ENCODE measurements at places on chromosomes 6 and 20.
A peak's percentile ranks its signal among the peaks of the same experiment; 100 is the strongest.

DNA sequence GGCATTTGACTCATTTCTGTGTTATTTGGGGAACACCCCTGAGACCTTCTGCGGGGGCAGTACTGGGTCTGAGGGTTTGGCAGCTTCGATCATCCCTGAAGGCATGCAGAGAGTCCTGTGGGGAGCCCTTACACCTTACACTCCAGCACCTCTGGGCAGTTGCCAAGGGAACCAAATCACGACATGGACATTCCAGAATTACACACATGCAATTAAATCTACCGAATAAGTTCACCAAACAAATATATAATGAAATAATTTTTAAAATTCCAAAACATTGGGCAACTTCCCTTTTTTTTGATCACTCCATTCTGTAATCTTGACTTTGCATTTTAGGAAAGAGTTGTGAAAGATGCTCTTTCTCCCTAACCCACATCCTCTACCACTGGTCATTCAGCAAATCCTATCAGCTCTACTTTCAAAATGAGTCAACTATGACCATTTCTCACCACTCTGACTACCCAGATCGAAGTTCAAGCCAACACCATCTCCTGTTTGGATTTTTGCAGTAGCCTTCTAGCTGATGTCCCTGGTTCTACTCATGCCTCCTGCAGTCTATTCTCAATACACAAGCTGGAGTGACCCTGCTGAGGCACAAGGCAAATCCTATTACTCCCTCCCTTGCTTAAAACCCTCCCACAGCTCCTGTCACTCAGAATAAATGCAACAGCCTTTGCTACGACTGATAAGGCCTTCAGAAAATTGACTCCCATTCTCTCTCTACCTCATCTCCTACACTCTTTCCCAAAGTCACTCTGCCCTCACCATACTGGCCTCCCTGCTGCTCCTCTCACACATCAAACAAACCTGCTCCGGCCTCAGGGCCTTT lies 533.3 kb downstream of the HACE1 start:
- DNase-seq: no peak

DNA sequence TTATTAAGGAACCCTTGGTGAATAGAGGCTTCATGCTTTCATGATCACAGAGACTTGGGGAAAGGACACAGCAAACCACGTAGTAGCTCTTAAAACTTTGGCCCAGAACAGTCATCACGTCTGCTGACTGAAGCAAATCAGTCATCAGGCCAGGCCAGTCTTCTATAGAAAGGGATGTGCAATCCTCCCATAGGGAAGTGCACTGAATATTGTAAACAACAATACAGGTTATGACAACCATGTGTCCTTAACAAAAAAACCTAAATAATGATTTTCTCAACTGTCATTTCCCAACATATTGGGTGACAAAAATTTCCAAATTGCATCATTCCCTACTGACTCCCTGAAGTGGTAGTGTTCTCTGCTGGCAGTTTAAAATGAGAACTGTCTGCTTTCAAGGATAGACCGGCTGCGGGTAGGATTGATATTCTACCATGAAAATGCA lies 388.2 kb upstream of the CITED2 start:
- no peak for DNase-seq

DNA sequence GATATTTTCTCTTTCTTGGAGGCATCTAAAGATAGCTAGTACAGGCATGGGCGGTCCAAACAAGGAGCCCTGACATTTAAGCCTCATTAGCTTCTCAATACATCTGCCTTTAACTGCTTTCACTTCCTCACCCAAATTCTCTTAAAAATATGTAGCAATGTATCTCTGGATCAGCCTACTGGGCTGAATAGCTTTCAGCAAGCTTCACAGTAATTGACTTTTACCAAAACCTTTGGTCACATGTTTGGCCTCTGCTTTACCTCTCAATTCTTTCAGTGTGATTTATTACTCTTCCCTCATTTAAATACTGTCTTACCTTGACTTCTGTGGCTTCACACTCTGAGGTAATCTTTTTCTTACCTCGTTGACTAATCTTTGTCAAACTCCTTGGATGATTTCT lies 1618.1 kb downstream of the GRIK2 start:
- DNase-seq: no peak

DNA sequence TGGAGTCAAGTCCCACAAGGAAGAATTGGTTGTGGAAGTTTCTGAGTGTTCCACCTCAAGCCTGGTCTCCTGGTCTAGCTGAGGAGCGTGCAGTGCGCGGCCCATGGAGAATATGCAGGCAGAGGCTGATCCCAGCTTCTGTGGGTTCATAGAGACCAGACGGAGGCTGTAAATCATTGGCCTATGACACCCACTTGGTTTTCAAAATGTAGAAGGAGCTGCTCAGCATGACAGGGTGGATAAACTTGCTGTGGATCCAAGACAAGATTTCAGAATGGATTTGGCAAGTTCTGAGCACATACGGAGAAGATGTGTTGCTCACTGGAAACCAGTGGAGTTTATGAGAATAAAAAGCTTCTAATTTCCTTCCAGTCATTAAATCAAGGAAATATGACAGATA lies 744 bp downstream of the KIF25 start:
- no peak for DNase-seq

- no peak for DNase-seq
Measured at GRCh38 chr6:82832811-82833210, 232.8 kb downstream of the UBE3D start.

DNA sequence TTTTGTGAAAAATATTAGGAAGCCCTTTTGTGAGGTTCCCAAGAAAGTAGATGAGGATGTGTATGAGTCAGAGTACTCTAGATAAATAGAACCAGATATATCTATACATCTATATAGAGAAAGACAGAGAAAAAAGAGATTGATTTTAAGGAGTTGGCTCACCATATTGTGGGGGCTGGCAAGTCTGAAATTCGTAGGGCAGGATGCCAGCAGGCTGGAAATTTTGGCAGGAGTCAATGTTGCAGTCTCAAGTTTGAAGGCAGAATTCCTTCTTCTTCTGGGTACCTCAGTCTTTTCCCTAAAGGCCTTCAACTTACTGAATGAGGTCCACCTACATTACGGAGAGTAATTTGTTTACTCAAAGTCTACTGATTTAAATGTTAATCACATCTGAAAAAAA lies 65.3 kb upstream of the SAMD3 start:
- no peak for DNase-seq

GRCh38 chr6:111666847-111667246 lies 61.2 kb upstream of the TRAF3IP2 start:
- DNase-seq: no peak

- no peak for DNase-seq
Measured at GRCh38 chr20:63703471-63703975, 4.3 kb downstream of the ARFRP1 start.

DNA sequence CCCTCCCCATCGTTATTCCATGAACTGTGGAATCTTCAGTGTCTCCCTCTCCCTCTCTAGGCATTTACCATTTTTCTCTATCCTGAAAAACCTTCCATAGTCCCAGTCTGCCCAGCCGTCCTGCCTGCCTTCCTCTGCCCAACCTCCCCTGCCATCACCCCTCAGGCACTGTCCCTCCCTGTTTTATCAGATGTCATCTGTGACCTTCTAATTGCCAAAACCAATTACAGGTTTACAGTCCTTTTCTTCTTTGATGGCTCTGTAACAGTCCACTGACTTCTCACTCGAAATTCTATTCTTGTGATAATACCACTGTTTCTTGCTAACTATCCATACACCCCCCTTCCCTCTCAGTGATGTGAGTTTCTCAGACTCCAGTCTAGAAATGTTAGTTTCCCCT lies 2.3 kb upstream of the SLC23A2 start:
- no peak for DNase-seq

DNA sequence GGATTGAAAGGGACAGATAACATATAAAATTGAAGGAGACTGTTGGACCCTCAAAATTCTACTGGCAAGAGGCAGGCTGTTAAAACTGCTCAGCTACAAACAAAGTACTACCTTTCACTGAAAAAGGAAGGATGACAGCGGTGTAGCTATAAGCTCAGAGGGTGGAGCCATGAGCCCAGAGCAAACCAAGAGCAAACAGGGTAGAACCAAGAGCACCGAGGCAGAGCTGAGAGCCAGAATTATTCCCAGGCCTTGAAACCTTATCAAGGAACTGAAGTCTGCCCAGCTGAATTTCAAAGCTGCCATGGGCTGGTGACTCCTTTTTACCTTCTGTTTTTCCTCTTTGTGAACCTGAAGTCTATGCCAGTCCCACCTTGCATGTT lies 74.7 kb upstream of the SLC4A11 start:
- peak; percentile 25 for DNase-seq

GRCh38 chr6:26537160-26537845 lies 863 bp upstream of the HMGN4 start:
- DNase-seq: peak; percentile 96

- no peak for DNase-seq
Measured at GRCh38 chr6:132948889-132949288, 134.5 kb downstream of the RPS12 start.

GRCh38 chr6:152166897-152167296 lies 359.4 kb downstream of the ESR1 start:
- no peak for DNase-seq

DNA sequence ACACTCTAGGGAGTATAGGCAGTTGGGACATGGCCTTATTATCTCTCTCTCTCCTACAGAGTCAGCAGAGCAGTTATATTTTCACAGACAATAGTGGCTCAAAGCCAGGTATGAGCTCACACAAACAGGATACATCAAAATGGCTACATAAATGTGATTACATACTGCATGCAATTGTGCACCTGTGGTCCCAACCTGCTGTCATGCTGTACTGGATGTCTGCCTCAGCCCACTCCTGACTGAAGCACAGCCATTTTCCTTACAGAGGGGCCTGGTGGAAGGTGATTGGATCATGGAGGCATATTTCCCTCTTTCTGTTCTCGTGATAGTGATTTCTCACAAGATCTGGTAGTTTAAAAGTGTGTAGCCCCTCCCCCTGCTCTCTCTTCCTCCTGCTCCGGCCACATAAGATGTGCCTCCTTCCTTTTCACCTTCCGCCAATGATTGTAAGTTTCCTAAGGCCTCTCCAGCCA lies 37.0 kb upstream of the SAMHD1 start:
- DNase-seq: no peak

GRCh38 chr6:109701221-109701620 lies 10.1 kb downstream of the FIG4 start:
- DNase-seq: no peak

DNA sequence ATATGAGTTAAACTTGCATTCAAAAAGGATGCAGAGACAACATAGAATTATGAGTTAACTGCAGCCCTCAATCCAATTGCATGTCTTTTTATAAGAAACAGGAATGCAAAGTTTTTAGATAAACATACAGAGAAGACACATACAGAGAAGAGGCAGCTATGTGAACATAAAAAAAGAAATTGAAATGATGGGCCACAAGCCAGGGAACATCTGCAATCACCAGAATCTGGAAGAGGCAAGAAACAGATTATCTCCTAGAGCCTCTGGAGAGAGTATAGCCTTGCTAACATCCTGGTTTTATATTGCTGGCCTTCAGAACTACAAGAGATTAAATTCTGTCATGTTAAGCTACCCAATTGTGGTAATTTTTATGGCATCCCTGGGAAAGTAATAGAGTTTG lies 257.2 kb upstream of the EYS start:
- DNase-seq: no peak
